ENCODE measurements at places on chromosomes 7 and 10.

DNA sequence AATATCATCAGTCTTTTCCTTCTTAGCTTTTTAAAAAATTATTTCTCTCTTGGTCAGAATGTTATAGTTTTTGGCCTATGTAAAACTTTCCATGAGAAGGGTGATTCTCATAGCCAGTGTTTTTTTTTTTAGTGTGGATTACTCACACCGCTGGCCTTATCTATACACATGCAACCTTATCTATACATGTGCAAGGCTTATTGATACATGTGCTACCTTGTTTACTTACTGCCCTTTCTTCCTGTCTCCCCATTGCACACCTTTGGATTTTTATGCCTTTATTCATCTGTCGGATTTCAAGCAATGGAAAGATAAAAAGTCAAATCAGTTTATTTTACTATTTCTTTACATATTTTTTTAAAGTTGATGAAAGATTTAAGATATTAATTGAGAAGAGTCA is 660.0 kb upstream of the FZD8 start:
- no peak for DNase-seq

DNA sequence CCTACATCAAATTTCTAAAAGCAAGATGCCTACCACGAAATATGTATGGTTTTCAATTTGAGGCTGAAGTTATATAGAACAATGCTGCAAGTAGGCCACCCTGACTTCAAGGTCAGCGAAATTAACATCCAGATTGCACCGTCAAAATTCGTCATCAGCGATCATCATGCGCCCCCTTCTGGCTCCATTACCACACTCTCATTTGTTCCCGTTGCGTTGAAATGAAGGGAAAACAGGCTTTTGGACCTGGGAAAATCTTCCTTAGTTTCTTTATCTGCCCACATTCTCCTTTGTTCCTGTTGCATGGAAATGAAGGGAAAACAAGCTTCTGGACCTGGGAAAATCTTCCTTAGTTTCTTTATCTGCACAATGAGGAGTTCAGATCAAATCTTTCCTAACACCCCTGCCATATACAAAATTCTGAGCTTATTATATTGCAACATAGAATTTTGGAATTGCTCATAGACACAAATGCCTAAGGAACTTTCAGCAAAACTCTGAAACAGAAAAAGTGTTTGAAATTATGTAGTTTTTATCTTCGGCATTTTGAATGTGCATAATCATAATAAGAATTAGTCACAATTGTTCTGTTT is 98.2 kb upstream of the PRKCQ start:
- DNase-seq, result no peak

GRCh38 chr7:3078514-3078913 is 34.8 kb upstream of the CARD11 start:
- no peak for DNase-seq

- no peak for DNase-seq
Measured at GRCh38 chr7:115552766-115553165, 477.8 kb downstream of the TFEC start.

GRCh38 chr7:121882731-121883130 is 9.8 kb downstream of the PTPRZ1 start:
- DNase-seq, result no peak

GRCh38 chr10:71532878-71533277 is 136.2 kb downstream of the CDH23 start:
- no peak for DNase-seq

- DNase-seq, result no peak
Measured at GRCh38 chr7:20021831-20022230, 195.4 kb downstream of the MACC1 start.

GRCh38 chr7:138021889-138022288 is 20.0 kb upstream of the CREB3L2 start:
- DNase-seq, result no peak

DNA sequence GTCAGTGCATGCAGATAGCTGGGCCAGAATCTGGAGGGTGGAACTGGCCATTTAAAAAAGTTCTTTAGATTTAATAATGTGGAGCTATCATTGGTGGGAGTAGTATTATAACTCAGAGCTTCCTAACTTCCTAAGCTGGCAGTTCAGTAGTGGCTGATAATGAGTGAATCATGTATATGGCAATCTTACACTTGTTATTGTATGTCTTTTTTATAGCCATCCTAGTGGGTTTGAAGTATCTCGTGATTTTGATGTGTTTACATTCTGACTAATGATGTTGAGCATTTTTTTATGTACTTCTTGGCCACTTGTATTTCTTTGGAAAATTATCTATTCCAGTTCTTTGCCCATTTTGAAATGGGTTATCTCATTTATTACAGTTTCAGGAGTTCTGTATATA is 15.4 kb downstream of the TFAM start:
- DNase-seq, result no peak

GRCh38 chr7:135900065-135900546 is 77.1 kb downstream of the MTPN start:
- no peak for DNase-seq
